ENCODE measurements at places on chromosomes 5 and 9. TPM values are rescaled to one million over a fixed set of nuclear protein-coding genes. Genes with fewer than 3 reads are reported as not detected.

MARVELD2 gene
- 0.32 TPM for total RNA-seq

PGM5 gene
- not detected for total RNA-seq

NMUR2 gene
- not detected for total RNA-seq

GRCh38 chr9:74463825-74464224, 33.3 kb upstream of the RORB start:
- no peaks in the 10 kb centered on the region for H3K27me3 ChIP-seq
- no peak overlapping the region for H3K4me3 ChIP-seq
- H3K4me1 ChIP-seq: no peaks in the 10 kb centered on the region
- no peak overlapping the region for H3K27ac ChIP-seq

DNA sequence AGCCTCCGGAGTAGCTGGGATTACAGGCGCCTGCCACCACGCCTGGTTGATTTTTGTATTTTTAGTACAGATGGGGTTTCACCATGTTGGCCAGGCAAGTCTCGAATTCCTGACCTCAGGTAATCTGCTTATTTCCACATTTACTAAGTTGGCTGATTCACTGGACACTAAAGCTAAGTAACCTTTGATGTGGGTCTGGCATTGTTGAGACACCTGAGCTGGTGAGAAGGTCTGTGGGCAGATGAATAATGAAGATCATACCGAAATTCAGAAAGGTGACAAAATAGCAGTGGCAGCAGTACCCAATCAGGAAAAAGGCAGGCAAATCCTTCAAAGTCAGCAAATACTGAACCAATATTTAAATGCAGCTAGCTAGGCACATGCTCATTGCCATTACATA, 210.6 kb upstream of the ZNF608 start:
- H3K36me3 ChIP-seq: no peaks in the 10 kb centered on the region
- H3K27me3 ChIP-seq: peaks cover 2% of the 10 kb centered on the region
- H3K4me1 ChIP-seq: no peaks in the 10 kb centered on the region
- no peak overlapping the region for H3K4me3 ChIP-seq

DNA sequence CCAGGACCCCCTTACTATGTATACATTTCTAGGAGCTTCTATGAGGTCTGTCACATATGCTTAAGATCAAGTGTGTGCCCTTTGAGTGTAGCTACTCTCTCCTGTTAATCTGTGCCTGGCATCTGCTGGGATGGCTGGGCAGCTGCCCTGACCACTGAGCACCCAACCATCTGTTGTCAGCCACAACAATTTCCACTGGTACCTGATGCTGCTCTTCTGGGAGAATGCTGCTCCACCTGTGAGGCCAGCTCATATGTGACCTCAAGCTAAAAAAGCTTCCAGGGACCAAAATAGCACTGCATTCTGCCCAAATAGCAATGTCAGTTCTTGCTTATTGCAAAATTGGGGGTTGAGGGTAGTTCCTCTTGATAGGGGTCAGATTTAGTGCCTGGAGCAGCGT, 595.6 kb downstream of the RAB3C start:
- H3K36me3 ChIP-seq: no peaks in the 10 kb centered on the region
- peaks cover 31% of the 10 kb centered on the region for H3K4me1 ChIP-seq
- DNase-seq: no peak
- peaks cover 5% of the 10 kb centered on the region for H3K27me3 ChIP-seq
- peak overlapping the region; percentile 62 for H3K27ac ChIP-seq
- no peak overlapping the region for H3K4me3 ChIP-seq

- no peak overlapping the region for H3K4me3 ChIP-seq
- no peak overlapping the region for H3K27ac ChIP-seq
- DNase-seq: no peak
- H3K4me1 ChIP-seq: no peaks in the 10 kb centered on the region
- peaks cover 2% of the 10 kb centered on the region for H3K36me3 ChIP-seq
Measured at GRCh38 chr5:115963566-115963965, 1.3 kb downstream of the LVRN start.

DNA sequence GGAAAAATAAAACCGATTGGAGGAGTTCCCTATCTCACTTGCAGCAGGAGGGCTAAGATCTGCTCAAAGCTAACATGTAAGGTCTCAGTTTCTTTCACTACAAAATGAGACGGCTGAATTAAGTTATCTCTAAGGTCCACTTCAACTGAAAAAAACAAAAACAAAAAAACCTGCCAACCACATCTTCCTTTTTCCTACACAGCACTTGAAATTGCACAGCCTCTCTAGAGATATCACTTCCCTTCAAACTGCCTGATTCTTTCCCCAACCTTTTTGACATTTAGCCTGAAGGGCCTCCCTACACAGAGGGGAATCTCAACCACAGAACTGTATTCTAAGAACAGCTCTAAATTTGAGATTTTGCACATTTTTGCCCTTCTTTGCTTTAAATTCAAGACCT, 227.9 kb upstream of the TARS1 start:
- H3K4me1 ChIP-seq: no peaks in the 10 kb centered on the region
- H3K36me3 ChIP-seq: no peaks in the 10 kb centered on the region
- no peak for DNase-seq
- H3K4me3 ChIP-seq: no peak overlapping the region
- H3K27ac ChIP-seq: no peak overlapping the region

DNA sequence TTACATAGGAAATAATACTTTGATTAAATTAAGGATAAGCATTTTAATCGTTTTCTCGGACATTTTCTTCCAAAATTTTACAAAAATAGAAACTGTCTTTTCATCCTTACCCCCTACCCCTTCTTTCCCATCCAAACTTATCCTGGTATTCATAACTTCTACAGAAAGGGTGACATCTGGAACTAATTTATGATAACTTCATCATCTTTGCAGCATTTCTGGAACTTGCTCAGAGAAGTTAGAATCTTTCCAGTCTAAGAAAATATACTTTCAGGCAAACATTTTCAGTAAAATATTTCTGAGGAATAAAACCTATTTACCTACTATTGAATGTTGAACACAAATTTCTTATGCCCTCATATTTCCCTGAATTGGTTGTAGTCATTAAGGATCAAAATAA, 309.0 kb downstream of the MAN2A1 start:
- no peaks in the 10 kb centered on the region for H3K27me3 ChIP-seq
- no peak overlapping the region for H3K4me3 ChIP-seq
- no peak for DNase-seq
- H3K27ac ChIP-seq: no peak overlapping the region

DNA sequence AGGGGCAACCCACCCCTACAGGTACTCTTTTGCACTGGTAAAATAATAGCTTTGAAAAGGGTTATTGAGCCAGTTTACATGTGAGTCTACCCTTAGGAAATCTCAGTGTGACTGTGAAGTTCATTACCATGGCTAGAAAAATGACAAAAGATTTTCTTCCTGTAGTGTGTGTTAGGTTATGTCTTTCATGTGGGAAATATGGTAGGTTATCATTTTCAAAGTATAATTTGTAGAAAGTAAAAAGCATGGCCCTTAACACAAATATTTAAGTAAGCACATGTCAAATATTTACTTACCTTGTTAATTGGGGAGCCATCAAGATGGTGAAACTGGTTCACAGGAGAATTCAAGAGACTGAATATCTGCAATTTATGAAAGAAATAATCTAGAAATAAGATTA, 37.3 kb upstream of the PLPP1 start:
- no peak overlapping the region for H3K27ac ChIP-seq
- DNase-seq: no peak
- H3K4me1 ChIP-seq: peaks cover 12% of the 10 kb centered on the region

DNA sequence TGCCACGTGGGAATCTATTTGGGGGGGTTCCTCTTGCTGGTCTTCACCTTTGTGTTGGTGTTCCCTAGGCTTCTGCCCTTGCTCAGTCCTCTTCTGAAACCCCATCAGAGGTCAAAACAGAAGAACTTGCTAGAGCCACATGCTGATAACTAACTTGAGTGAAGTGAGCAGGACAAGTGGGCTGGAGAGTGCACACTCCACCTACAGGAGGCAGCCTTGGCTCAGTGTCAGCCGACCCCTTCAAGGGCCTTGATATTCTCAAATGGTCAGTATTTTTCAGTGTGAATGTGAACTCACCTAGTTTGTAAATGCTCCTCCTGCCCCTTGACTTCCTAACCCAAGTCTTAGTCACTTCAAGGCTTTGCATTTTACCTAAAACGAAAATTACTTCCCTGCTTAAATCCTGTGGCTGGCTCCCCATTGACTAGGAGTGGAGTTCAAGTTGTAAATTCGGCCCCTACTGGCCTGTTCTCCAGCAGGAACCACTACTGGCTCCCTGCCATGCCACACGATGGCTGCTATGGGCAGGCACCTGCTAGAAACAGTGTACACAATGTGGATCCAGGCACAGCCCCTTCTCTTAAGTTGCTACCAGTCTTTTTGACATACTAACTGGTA, 3.6 kb upstream of the SLC1A3 start:
- H3K27me3 ChIP-seq: peaks cover 41% of the 10 kb centered on the region
- no peak for DNase-seq
- H3K4me3 ChIP-seq: no peak overlapping the region
- no peaks in the 10 kb centered on the region for H3K36me3 ChIP-seq

DNA sequence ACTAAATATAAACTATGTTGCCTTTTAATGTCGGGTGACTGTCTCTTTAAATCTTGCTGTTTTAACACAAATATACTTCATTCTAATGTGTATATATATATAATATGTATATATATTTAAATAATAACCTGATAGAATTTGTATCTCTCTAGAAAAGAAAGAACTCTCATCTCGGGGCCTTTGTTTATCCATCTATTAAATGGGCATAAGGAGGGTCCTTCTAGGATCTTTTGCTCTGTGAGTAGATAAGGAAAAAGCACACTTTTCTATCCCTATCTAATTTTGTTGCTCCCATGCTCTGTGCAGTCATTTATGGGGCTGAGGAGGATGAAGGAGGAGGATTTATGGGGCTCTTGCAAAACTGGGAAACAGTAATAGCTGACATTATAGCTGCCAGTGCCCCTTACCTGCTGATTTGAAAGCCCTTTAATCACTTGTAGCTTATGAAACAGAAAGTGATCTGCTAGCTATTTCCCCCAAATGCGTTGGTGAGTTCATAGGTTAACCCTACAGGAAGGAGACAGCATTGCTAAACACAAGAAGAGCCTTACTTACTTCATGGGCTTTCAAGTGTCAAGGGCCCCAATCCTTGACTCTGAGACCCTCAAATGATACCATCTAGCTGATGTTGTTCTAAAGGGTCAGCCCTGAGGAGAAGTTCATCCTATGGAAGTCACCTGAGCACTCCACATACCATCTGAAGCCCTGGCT, 5.8 kb upstream of the PPARGC1B start:
- no peak overlapping the region for H3K27ac ChIP-seq
- peaks cover 12% of the 10 kb centered on the region for H3K4me1 ChIP-seq
- no peak overlapping the region for H3K4me3 ChIP-seq
- peaks cover 8% of the 10 kb centered on the region for H3K27me3 ChIP-seq
- DNase-seq: no peak
- no peaks in the 10 kb centered on the region for H3K36me3 ChIP-seq

DNA sequence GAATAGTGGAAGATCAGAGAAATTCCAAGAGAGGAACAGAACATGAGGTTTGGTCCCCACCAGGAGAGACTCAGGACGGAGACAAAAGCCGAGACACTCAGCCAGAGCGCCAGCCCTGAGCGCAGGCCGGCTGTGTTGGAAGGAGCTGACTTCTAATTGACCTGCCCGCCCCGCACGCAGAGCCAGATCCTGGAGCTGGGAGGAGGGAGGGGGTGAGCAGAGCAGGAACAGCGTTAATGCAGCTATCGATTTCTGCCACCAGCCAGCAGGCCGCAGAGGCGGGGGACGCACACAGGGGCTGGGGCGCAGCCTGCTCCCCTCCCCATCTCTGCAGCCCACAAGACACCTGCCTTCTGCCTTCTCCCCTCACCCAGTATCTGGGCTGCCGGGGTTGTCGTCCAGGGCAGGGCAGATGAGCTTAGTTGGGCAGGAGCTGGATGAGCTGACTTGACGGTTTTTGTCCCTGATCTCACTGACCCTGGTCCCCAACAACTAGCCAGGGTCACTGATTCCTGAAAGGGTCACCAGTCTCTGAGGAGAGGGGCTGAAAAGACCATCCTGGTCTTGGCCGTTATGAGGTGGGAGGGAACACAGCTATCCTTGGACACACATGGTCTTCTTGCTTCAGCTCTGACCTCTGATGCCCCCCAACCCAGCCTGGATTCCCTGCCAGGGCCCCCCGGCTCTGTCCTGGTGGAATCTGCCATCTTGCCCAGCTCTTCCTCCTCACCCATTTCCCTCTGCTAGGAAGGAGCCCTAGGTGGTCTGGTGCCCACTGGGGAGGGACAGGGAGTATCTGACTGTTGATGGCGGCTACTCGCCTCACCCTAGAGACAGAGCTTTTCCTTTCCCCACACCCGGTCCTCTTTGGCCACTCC, 29.8 kb downstream of the CXXC5 start:
- H3K36me3 ChIP-seq: no peaks in the 10 kb centered on the region
- H3K27ac ChIP-seq: no peak overlapping the region
- no peaks in the 10 kb centered on the region for H3K4me1 ChIP-seq
- peaks cover 13% of the 10 kb centered on the region for H3K27me3 ChIP-seq
- no peak for DNase-seq

DNA sequence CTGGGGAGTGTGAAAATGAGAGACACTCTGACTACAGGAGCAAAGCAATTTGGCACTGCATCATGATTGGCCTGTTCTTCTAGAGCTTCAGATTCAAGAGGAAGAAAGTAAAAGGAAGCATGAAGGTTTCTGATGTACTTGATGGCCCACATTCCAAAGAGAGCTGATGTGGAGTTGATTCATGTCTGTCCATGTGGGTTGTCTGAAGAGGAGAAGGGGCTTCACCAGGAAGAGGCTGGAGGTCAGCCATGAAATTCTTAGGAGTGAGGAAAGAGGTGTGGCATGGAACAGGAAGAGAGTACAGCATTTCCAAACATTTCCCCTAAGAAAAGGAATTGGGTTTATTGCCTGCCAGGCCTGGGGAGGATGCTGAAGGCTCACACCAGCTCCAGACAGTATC, 70.7 kb downstream of the PTCD2 start:
- no peaks in the 10 kb centered on the region for H3K36me3 ChIP-seq
- peaks cover 12% of the 10 kb centered on the region for H3K27me3 ChIP-seq
- H3K27ac ChIP-seq: no peak overlapping the region
- H3K4me1 ChIP-seq: no peaks in the 10 kb centered on the region
- no peak for DNase-seq

DNA sequence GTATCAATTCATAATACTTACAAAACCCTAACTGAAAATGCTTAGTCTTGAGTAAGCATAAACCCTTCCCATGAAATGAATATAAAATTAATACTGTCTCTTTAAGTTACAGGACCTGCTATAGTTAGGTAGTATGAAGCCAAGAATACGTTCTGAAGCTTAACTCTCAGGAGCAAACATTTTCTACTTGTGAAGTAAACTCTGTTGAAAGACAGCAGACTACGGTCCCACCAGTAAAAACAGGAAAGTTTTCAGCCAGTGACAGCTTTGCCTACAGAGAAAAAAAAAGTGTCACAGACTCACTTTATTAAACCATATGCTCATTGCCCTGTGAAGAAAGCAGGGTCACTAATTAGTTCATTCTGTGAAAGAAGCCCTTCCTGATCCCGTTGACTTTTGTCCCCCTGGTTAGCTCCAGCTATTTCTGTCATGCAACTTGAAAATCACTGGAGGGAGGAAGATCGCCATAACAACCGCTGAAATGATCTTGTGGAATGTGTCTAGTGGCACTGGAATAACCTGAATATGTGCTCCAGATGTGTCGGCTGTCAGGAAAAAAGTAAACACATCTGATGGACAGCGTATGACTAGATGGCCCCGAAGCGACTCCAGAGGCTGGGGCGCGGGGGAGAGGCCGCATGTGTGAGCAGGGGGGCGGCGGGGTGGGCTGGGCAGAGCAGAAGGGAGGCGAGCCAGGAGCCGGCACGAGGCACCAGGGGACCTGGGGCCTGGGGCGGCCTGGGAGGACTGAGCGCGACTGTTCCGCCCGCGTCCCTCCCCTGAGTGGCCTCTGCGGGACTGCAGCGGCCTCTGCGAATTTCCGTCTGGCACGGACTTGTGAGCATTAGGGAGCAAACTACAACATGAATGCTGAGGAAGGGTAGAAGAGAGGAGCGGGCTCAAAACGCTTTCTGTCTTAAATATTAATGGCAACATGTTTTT, 41.9 kb downstream of the BNC2 start:
- H3K4me1 ChIP-seq: no peaks in the 10 kb centered on the region
- no peak overlapping the region for H3K27ac ChIP-seq

Data from activated T-helper 1 cell treated with anti-CD3 and anti-CD28 coated beads, Interleukin-12 subunit alpha, Interleukin-12 subunit beta, Interleukin-2, Interleukin-4 antibody, amounts not matched to agents 30 ng/mL and 10 ng/mL and 1 ng/mL, durations not matched to agents 14 hours and 24 hours and 36 hours (primary cell).